A549 treated with Hydrocortisone at 1 μM for 4 hours (cell line): ENCODE measurements at places on chromosomes 1 and 21. TPM values are rescaled to one million over a fixed set of nuclear protein-coding genes. Genes with fewer than 3 reads are reported as not detected.

FMO1 gene
- not detected in 5 replicates for total RNA-seq

ATP1A4 gene
- not detected in 5 replicates for total RNA-seq

FCRL4 gene
- not detected in 5 replicates for total RNA-seq

ADORA3 gene
- not detected in 5 replicates for total RNA-seq

PDZK1 gene
- 0.59 to 1.2 TPM (median 0.90 TPM) in 5 replicates for total RNA-seq

CTNNBIP1 gene
- total RNA-seq = 8.5 to 10.7 TPM (median 10.5 TPM) in 5 replicates

IL20 gene
- not detected in 5 replicates for total RNA-seq

ADGRB2 gene
- 4.0 to 5.3 TPM (median 4.9 TPM) in 5 replicates for total RNA-seq

MANEAL gene
- total RNA-seq = 23.6 to 25.8 TPM (median 25.4 TPM) in 5 replicates

THEMIS2 gene
- total RNA-seq = 0.70 to 0.97 TPM (median 0.85 TPM) in 5 replicates

PGBD5 gene
- 0.31 to 0.48 TPM (median 0.44 TPM) in 5 replicates for total RNA-seq

KRTAP6-3 gene
- not detected in 5 replicates for total RNA-seq

ST6GALNAC5 gene
- 0.14 to 0.22 TPM (median 0.14 TPM) in 3 of 5 replicates, not detected in the others for total RNA-seq

LRRC52 gene
- total RNA-seq = not detected in 5 replicates

CYP4Z1 gene
- not detected in 5 replicates for total RNA-seq

MEGF6 gene
- total RNA-seq = 6.7 to 11.2 TPM (median 8.8 TPM) in 5 replicates

PRKACB gene
- total RNA-seq = 5.7 to 9.9 TPM (median 7.6 TPM) in 5 replicates
